NCI-H1092 (cell line): ENCODE measurements at places on chromosomes 6 and 20.

GRCh38 chr6:74585753-74586152 is 620.1 kb downstream of the COL12A1 start:
- no peak for DNase-seq

GRCh38 chr6:26051665-26052310 is 35.4 kb upstream of the HFE start:
- no peak for DNase-seq

DNA sequence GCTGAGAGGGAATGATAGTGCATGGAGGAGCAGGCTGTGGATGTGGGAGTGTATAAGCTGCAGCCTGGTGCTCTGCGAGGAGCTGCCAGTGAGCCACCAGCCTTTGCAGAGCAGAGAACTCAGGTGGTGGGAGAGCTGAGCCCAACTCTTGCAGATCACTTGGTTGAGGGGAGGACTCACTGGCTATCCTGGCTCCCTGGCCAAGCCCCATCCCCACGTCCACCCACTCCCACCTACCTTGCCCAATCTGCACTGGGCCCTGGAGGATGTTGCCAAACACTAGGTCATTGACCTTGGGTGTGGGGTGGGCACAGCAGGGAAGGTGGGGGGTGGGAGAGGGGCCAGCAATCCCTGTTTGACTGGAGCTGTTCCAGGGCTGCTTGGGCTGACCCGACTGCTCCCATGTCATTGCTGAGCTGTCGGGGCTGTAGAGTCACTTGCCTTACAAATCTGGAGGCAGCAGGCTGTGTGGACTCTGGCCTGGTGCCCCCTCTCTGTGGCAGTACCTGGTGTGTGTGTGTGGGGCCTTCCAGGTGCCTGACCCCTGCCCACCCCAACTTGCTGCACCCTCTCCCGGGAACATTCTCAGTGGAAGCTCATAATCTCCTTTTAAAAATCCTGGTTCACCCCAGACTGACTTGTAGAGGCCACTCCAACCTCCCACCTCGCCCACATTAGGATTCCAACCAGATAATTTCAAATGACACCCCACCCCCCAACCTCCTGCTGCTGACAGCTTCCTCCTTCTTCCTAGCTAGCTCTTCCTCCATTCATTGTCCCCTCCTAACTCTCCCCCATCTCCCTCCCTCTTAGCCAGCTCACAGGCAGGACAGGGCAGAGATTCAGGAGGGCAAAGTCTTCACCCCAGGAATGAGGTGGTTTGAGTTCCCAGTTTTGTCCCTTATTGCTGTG is 162.3 kb downstream of the MRPL14 start:
- no peak for DNase-seq

- DNase-seq: peak; percentile 92
Observed at GRCh38 chr6:25369433-25370177, 90.4 kb downstream of the CARMIL1 start.

- DNase-seq: no peak
Observed at GRCh38 chr6:86938814-86939213, 1.5 kb downstream of the HTR1E start.

DNA sequence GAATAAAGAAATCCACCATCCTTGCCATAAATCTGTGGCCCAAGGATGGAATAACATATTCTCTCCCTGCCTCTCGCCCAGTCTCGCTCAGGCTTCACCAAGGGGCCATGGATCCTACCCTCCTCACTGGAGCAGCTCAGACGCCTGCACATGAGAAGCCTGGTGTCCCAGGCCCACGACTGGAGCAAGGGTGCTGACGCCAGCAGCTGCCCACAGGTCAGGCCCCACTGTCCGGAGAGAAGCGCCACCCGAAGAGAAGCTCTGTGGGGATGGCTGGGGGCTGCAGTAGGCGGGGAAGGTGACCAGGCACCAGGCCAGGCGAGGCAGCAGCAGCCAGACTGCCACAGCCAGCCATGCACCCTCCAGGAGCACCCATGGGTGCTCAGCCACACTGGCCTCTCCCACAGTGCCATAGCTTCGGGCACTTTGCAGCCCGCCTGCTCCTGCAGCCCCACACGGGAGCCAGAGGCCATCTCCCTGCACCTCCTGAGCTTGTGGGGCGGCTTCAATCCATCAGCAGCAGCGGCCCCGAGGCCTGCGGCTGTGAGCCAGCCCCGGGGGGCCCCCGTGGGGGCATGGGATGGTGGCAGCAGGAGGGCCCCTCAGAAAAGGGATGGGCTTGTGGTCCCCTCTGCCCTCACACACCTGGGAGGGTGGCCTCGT is 286.2 kb upstream of the SGK1 start:
- DNase-seq: no peak

- no peak for DNase-seq
Observed at GRCh38 chr6:107179004-107179403, 63.7 kb upstream of the BEND3 start.

DNA sequence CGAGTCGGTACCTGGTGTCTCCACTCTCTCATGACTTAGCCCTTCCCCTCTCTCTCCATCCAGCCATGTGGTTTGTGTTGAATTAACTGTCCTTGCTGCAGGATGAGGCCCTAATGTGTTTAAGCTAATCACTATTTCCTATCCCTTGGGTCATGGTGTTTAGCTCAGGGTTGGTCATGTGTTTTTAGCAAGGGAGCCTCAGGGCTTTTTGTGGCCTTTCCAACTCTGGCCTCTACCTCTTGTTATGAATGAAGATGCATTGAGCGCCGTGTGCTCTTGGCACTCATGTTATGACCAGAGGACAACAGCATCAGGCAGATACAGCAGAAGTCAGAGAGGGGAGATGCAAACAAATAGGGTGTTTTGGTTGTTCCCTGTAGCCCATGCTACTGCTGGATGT is 674.2 kb upstream of the FLRT3 start:
- no peak for DNase-seq

DNA sequence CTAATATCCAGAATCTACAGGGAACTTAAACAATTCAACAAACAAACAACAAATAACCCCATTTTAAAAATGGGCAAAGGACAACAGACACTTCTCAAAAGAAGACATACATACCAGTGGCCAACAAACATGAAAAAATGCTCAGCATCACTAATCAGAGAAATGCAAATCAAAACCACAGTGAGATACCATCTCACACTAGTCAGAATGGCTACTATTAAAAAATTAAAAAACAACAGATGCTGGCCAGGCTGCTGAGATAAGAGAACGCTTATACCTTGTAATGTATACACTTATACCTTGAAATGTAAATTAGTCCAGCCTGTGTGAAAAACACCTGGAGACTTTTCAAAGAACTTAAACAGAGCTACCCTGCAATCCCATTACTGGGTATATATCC is 166.8 kb downstream of the IBTK start:
- DNase-seq: no peak

DNA sequence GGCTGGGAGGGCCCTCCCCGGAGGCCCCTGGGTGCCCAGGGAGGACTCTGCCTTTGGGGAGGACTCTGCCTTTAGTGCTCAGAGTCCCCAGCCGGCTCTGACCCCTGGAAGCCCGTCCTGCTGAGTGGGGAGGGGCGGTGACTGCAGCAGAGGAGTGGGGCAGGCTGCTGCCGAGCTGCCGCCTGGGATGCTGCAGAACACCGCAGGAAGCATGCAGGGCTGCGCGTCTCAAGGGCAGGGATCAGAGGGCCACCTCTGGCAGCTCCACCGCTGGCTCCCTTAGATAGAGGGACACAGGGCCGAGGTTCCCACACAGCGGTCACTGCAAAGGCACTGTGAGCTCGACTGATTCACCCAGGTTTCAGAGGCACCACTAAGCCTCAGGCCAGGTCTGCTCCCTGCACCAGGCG is 82.2 kb upstream of the GATA5 start:
- no peak for DNase-seq

- DNase-seq: no peak
Observed at GRCh38 chr6:12621754-12622153, 94.8 kb upstream of the PHACTR1 start.

DNA sequence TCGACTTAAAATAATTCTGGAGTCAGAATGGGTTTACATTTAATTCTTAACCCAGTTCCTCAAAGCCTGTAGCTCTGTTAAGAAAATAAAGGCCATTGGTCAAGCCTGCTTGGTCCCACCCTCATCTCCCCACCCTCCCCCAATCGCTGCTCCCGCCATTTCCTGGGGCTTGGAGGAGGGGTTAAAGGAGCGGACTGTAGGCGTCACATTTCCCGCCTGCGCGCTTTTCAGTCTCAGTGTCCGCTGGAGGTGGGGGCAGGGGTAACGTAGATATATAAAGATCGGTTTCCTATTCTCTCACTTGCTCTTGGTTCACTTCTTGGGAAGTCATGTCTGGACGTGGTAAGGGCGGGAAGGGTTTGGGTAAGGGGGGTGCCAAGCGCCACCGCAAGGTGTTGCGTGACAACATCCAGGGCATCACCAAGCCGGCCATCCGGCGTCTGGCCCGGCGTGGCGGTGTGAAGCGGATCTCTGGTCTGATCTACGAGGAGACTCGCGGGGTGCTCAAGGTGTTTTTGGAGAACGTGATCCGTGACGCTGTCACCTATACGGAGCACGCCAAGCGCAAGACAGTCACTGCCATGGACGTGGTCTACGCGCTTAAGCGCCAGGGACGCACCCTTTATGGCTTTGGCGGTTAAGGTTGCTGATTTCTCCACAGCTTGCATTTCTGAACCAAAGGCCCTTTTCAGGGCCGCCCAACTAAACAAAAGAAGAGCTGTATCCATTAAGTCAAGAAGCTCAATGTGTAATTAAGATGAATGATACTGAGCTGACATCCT is 58.9 kb downstream of the TRIM38 start:
- DNase-seq: peak; percentile 85

GRCh38 chr6:2403546-2403945 is 158.1 kb upstream of the GMDS start:
- DNase-seq: no peak

DNA sequence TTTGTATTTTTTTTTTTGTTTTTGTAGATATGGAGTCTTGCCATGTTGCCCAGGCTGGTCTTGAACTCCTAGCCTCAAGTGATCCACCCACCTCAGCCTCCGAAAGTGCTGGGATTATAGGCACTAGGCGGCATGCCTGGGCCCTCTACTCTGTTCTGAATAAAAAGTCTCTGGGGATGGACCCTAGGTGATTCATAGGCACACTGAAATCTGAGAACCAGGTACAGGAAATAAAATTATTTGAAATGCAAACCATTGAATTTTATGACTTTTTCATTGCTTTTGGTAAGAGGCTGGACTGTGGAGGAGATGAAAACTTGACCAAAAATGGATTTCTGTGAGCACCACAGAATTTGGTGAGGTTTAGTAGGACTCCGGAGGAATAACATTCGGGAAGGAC is 117.5 kb downstream of the PRIM2 start:
- DNase-seq: no peak

DNA sequence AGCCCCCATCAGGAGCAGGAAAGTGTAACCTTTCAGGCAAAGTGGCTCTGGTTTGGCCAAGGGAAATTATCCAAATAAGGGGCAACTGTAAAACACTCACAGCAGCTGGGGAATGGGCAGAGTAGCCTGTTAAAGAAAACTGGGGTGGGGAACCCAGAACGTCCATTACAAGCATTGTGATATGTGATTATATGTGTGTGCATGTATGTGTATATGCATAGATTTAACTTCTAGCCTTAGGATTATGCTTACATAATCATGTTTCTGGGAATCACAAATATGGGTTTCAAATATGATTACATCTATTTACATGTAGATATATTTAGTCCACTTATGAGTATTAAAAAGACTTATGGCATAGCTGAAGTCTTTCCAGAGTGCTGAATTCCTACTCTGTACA is 278.1 kb upstream of the JAG1 start:
- no peak for DNase-seq

DNA sequence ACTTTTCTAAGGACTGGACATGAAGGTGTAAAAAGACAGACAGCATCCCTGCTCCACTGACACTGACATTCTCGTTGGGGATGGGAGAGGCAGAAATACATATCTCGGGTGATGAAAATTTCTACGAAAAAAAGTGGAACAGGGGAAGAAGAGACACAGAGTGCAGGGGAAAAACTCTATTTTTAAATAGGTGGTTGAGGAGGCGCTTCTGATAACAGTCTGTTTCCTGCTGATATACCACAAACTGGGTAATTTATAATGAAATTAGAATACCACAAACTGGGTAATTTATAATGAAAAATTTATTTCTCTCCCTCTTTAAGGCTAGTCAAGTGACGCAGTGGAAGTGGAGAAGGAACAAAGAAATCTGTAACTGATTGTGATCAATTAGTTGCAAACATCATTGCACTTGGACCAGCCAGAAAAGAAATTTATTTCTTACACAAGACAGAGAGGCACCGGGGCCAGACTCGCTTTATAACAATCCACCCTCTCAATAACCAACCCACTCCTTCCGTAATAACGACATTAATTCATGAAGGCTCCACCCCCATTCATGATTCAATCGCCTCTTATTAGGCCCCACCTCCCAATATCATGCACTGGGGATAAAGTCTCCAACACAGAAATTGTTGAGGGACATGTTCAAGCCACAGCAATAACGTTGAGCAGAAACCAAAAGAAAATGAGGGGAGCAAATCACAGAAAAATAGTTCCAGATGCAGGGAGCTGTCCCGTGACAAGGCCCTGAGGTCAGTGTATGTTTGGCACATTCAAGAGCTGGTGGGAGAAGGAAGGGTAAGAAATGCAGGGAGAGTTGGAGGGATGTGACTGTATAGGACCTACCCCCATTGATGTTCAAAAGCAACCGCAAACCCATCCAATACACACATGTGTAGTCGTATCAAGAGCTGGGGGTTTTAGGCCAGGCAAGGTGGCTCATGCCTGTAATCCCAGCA is 6.6 kb upstream of the SRSF6 start:
- DNase-seq: no peak

DNA sequence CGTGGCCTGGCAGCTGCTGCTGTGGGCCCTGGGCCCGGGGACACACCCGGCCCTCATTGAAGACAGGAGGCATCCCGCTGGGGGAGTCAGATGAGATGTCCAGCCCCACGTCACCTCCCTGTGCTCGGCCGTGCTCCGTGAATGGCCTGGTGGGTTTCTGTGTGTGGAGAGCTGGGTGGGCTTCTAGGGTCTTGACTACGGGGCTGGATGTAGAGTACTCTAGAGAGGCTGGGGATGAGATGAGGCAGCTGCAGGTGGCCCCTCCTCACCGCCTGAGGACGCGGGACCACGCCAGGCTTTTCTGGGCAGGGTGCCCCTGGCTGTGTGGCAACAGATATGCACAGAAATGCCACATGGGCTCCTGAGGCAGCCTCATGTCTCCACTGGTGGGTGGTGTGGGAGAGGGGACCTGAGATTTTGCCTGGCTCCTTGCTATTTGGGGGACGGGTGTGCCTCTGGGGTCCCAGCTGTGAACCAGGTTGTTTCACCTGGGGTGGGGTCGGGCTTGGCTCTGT is 8.4 kb upstream of the BHLHE23 start:
- DNase-seq: no peak

DNA sequence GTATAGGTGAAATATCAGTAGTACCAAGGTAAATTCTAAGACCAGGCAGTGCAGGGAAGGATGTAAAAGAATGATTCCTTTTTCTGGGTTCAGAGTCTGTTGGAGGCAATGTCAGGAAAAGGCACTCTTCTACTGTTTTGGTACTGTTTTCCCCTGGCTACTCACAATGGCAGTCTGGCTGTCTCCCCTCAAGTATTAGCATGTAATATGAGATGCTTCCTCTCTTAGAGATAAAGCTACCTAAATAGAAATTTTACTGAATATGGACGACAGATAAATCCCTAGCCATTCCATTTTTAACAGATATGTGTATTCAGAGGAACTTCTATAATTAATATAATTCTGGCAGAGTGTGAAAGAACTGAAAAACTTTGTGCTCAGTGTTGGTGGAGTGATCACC is 3.5 kb downstream of the RNF8 start:
- DNase-seq: no peak

GRCh38 chr6:8940356-8940755 is 505.0 kb upstream of the SLC35B3 start:
- DNase-seq: no peak
